ENCODE measurements at places on chromosomes 16 and 17.

GRCh38 chr16:53323924-53324323 is 110.3 kb upstream of the RBL2 start:
- no peak for DNase-seq

- DNase-seq = no peak
Observed at GRCh38 chr16:12062343-12063003, 85.9 kb downstream of the SNX29 start.

- no peak for DNase-seq
Observed at GRCh38 chr17:80845069-80845862, 146.4 kb upstream of the CHMP6 start.

DNA sequence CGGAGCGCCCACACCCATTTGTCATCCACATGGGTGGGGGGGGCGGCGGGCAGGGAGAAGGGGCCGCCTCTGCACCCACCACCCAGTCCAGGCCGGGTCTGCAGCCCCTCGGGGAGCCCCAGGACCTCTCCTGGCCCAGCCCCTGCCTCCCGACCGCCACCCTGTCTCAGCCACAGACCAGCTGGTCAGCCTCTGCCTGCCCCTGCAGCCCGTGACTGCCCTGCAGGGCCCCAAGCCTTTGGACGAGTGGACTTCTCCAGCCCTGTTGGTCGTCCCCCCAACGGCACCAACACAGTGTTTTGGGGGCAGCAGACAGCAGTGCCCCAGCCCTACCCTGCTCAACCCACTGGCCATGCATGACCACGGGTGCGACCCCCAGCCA is 1.2 kb downstream of the PRR35 start:
- no peak for DNase-seq

- no peak for DNase-seq
Observed at GRCh38 chr17:28982131-28982793, 23.6 kb downstream of the SEZ6 start.

- peak; percentile 22 for DNase-seq
Observed at GRCh38 chr16:47142821-47143676, 696 bp downstream of the NETO2 start.

GRCh38 chr17:76740329-76741118 is 2.6 kb downstream of the MFSD11 start:
- DNase-seq = no peak

DNA sequence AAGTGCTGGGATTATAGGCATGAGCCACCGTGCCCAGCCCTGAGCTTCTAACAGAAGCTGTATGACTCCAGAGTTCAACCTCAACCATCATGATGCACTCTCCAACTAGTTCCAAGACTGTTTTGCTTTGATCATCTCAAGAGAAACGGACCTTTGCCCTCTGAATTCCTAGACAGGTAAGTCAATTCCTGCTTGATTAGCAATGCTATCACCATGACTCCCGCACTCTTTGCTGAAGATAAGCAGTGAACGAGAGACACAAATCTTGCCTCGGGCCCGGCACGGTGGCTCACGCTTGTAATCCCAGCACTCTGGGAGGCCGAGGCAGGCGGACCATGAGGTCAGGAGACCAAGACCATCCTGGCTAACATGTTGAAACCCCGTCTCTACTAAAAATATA is 22.2 kb downstream of the ANKFY1 start:
- no peak for DNase-seq

DNA sequence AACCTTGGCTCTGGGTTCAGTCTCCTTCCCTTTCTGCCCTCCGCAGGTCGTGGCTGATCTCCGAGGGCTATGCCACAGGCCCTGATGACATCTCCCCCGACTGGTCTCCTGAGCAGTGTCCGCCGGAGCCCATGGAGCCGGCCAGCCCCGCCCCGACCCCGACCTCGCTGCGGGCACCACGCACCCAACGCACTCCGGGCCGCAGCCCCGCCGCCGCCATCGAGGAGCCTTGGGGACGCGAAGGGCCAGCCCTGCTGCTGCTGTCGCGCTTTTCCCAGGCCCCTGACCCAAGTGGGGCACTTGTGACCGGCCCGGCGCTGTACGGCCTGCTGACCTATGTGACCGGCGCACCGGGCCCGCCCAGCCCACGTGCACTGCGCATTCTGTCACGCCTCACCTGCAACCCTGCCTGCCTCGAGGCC is 5.1 kb downstream of the ARMC5 start:
- no peak for DNase-seq

GRCh38 chr17:16215002-16215272 is 397 bp downstream of the NCOR1 start:
- DNase-seq = no peak

- DNase-seq = no peak
Observed at GRCh38 chr17:72719206-72719577, 373.3 kb downstream of the SLC39A11 start.

DNA sequence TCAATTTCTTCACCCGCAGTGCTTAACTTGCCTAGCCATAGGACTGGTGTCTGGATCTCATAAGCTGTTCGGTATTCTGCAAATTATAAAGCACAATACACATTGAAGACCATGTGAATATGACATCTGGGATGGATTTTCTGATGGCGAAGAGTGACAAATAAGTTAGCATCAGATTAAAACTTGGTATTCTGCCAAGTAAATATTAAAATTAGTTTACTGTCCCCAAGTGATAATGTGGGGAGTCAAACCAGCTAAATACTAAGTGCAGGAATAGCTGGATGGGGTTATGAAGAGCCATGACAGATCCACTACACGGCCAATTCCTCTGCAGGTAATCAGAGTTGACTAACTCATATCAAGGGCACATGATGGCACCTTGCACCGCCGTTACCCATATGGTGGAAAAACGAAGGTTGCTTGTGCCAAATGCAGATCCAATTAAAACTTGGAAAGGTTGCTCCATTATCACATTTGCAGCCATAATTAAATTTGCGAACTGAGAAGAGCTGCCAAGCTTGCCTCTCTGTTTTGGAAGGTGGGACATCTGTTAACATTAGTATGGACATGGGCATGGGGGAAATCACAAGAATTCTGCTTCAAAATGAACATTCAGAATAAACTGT is 114.9 kb upstream of the TOM1L1 start:
- DNase-seq = no peak

- DNase-seq = no peak
Observed at GRCh38 chr17:53270936-53271335, 551.8 kb upstream of the KIF2B start.

- DNase-seq = no peak
Observed at GRCh38 chr17:16882243-16882925, 89.5 kb downstream of the TNFRSF13B start.

- DNase-seq = no peak
Observed at GRCh38 chr17:37720989-37721388, 23.9 kb downstream of the HNF1B start.

- DNase-seq = no peak
Observed at GRCh38 chr16:68414581-68414980, 33.7 kb downstream of the SMPD3 start.

GRCh38 chr17:62801553-62802114 is 6.5 kb downstream of the MARCHF10 start:
- no peak for DNase-seq

- no peak for DNase-seq
Observed at GRCh38 chr17:61397086-61397842, 2.4 kb upstream of the TBX2 start.

DNA sequence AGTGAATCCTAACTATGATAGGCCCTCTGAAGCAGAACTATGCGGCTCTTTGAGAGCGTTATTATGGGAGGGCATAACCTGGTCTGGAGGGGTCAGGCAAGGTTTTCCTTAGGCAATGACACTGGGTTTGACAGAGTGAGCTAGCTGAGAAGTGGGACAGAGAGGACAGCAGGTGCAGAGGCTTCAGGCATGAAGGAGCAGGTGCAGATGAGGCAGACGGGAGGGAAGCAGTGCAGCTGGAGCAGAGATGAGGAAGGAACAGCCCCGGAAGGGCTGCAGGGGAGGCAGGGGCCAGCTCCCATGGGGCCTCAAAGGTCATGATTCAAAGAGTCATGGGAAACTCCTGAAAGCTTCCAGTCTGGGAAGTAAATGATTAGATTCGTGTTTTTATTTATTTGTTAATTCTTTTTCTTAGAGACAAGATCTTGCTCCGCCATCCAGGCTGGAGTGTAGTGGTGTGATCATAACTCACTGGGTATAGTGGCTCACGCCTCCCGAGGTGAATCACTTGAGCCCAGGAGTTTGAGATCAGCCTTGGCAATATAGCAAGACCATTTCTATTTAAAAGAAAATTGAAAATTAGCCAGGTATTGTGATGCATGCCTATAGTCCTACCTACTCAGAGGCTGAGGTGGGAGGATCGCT is 5.4 kb downstream of the MARCHF10 start:
- no peak for DNase-seq

DNA sequence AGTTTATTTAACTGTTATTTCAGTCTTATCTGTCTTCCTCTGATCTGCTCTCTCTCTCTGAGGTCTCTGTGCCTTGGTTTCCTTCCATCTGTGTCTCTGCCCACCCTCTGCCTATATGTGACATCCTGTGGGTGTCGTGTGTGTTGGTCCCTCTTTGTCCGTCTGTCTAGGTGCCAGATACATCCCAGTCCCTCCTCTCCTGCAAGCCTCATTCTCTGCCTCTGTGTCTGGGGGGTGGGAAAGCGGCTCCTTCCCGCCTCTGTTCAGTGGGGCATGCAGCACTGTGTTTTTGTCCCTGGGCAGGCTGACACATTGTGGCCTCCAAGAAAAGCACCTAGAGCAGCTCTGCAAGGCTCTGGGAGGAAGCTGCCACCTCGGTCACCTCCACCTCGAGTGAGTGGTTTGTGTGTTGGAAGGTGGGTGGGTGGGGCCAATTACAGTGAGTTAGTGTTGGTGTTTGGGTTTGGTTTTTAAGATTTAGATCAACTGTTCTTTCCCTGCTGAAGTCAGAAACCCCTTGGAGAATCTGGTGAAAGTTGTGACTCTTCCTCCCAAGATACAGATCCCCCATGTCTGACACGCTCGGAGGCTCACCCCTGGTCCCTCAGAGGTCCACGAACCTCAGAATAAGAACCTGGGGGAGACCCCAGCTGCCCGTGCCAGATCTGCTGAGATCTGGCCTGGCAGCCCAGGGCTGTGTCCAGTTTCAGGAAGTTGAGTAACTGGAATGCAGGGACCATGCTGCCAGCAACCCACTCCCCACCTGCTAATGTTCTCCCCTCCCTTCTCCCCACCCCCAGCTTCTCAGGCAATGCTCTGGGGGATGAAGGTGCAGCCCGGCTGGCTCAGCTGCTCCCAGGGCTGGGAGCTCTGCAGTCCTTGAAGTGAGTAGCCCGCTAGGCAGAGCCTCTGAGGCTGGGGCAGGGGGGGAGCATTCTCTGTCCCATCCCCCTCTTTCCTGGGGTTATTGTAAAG is 50.9 kb upstream of the CPNE2 start:
- no peak for DNase-seq

- no peak for DNase-seq
Observed at GRCh38 chr17:7258731-7259554, 3.3 kb downstream of the CLDN7 start.

DNA sequence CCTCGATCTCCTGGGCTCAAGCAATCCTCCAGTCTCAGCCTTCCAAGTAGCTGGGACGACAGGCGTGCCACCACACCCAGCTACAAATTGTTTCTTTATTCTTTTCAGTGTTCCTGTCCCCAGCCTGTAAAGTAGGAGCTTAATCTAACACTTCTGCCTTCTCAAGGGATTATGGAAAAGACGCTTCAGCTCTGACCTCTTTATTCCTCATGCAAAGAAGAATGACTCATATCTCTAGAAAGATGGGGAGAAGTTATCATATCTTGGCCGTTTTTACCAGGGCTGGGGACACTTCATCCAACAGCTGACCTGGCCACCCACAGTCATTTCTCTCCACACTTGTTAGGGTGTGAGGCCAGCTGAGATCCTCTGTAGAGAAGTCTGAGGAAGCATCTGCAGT is 172.6 kb downstream of the HAPSTR1 start:
- no peak for DNase-seq

GRCh38 chr17:8126491-8127066 is 2.7 kb upstream of the HES7 start:
- DNase-seq = no peak

DNA sequence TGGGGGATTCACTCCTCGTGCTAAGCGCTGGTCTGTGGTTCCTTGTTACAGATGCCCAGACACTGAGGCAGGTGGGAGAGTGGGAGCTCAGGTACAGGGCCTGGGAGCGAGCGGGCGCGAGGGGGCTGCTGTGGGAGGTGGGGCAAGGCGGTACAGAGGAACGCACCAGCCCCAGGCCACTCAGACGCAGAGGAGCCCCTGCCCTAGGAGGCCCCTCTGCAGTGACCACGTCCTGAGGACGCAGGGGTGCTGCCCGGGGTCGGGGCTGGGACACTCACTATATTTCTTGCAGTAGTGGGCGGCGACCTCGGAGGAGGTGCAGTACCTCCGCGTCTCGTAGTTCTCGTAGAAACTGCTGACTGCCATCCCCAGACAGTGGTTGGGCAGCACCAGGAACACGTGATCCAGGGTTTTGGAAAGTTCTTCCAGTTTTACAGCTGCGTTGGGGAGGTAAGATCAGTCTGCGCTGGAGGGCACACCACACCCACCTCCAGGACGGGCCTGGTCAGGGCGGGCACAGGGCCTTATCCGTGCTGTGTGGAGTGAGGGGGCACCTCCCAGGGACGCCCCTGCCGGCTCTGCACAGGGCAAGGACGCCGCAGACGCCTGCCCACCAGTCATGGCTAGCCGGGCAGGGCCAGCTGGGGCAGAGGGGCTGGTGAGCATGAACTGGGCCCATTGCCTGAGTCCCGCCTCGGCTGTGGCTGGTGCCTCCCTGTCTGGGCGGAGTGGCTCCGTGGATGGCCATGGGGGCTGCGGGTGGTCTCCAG is 16.3 kb upstream of the RNPS1 start:
- DNase-seq = no peak

DNA sequence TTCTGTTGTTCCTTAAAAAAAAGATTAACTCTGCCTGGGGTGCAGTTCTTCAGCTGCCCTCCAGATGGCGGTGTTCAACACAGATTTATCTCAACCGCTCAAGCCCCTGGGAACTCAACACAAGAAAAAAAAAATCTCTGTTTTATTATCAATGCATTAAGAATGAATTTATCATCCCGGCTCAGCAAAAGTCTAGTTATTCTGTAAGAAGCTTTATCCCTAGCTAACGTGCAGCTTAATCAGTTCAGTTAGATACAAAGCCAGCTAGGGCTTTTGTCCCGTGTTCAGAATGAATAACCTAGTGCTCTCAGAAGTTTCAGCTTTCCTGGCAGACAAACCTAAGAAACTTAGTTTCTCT is 475.9 kb upstream of the CCL2 start:
- DNase-seq = no peak

DNA sequence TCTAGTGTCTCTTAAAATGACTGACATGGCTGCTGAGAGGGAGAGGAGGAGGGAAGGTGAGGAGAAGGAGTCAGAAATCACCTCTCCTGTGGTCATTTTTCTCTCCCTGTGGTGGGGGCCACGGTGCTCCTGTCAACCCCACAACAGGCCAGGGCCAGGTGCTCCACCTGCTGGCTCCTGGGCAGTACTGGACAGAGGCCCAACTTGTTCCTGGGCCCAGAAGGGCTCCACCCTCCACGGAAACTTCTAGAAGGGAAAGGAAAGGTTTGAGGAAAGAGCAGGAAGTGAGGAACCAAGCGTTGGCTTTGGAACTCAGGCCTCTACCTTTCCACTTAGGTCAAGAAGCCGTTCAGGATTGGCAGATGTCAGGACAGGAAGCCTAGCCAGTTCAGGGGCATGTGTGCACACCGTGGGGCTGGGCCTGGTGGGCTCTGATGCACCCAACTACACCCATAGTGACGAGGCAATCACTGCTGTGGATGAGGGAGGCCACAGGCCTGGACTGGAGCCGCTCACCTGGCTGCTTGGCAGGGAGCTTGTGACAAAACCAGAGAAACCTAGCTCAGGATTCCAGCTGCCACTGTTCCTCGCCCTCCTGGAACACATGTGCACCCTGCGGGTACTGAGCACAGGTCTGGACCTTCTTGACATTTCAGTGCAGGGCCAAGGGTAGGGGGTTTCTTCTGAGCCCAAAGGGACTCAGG is 36.1 kb downstream of the WNT3 start:
- no peak for DNase-seq

GRCh38 chr17:41638941-41639340 is 14.6 kb upstream of the KRT17 start:
- no peak for DNase-seq

Data from NCI-H524 treated with DMSO at 0.1 percent for 48 hours (cell line).